AG08395 (cell line): ENCODE measurements at places on chromosomes 6 and 20.

GRCh38 chr6:166204852-166205650 lies 37.4 kb upstream of the TBXT start:
- DNase-seq, result no peak

DNA sequence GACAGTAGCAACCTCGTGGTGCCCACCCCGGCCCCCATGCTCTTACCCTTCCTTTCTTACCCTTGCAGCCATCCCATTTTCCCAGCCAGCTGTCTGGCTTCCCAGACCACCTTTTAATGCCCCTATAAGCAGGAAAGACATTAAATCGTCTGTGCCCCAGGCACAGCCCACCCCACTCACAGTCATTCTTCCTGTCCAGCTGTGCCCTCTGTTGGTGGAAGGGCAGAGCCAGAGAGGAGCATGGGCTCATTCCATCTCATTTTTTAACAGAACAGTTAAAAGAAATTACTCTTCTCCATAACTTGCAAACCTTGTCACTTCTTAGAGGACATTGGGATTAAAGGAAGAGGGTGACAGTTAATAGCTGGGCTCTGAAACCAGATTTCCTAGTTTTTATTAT lies 240.5 kb downstream of the NRN1 start:
- no peak for DNase-seq

- DNase-seq, result no peak
Measured at GRCh38 chr6:144519426-144519825, 234.3 kb downstream of the UTRN start.

- DNase-seq, result no peak
Measured at GRCh38 chr6:57123111-57123510, 33.1 kb downstream of the ZNF451 start.

DNA sequence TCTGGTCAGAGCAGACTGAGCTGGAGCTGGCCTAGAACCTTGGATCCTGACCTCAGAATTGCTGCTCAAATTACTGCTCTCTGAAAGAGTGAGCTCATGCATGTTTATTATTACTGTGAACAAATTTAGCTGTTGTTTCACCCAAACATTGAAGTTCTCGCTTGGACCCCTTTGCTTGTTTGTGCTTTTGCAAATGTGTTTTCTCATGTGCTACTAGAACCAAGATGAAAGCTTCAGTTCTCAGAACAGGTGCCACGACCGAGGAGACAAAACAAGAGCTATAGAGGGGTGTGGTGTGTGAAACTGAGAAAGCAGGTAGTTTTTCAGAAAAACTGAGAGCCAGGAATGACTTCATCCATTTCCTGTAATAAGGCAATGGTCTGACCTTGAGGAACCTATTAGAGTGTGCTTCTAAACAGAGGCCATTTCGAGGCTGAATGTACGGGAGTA lies 50.0 kb upstream of the ESR1 start:
- no peak for DNase-seq

DNA sequence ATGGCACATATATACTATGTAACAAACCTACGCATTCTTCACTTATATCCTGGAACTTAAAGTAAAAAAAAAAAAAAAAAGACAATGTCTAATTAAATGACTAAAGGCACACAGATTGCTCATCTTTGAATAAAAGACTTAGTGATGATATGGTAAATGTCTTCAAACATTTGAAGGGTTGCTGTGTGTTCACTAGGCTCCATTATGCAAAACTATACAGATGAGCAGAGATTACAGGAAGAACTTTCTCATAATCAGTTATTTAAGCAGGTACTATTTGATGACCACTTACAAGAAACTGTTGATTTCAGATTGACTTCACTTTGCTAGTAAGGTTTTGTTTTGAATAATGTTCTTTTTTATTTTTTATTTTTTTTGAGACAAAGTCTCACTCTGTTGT lies 34.4 kb downstream of the DNAH8 start:
- no peak for DNase-seq

DNA sequence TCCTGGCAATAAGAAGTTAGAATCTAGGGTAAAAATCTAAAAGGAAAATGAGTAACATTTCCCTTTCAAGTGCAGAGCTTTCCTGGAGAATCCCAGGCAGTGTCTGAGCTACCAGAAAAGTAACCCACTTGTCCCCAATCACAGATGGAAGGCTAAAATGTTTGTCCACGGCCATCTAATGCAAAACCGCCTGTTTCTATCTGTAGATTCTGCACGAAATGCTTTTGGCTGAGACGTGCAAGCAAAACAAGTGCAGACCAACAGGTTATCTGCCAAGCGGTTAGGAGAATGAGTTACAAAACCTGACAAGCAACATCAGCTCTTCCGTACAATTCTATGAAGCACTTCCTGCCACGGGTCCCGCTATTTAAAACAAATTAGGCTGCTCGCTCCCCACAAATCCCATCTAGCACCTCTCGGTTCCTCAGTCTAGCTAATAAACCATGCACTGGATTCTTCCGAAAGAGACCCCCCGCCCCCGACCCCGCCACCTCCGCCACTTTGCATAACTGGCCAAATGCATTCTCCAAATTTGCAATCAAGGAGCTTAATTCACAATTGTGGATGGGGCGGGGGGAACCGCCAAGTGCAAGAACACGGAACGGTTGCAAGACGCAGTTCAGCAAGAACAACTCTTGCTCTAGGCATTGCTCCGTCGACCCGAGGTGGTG lies 1.4 kb downstream of the ELOVL5 start:
- DNase-seq, result no peak

DNA sequence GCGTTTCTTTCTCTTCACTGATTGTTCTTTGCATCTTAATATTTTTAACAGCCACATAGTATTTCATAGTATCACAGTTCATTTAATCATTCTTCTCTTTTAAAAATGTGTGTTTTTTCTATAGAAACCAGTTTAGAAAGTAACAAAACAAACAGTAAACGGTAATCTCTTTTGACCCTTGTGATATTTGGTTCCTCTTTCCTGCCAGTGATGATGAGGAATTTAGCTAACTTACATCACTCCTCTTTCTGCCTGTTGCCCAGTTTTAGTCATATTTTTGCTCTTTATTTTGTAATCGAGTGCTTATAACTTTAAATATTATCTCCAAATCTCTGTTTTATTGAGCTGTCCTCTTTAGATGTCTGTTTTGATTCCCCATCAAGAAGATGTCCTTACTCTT lies 38.1 kb upstream of the ZBTB24 start:
- DNase-seq, result no peak

- DNase-seq, result no peak
Measured at GRCh38 chr6:32168807-32169591, 4.6 kb downstream of the EGFL8 start.

GRCh38 chr20:57410398-57410920 lies 19.3 kb downstream of the RBM38 start:
- DNase-seq, result no peak

DNA sequence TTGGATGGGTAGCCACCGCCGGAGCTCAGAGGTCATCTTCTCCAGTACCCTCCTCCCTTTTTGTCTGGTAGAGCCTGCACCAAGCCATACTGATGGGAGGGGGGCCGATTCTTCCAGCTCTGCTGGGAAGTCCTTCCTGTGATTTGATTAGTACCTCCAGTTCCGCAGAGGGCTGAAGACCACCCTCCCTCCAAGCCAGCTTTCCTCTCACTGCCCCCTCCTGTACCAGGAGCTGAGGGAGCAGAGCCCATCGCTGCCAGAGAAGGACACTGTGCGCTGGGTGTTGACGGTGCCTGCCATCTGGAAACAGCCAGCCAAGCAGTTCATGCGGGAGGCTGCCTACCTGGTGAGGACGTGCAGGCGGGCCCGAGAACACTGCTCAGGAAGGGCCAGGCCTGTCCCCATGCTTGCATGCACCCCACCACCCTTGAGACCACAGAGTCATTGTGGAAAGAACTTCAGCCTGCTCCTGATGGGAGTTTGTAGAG lies 13.2 kb downstream of the HSPA12B start:
- no peak for DNase-seq

- no peak for DNase-seq
Measured at GRCh38 chr6:48069280-48069679, 41.7 kb downstream of the PTCHD4 start.

- DNase-seq, result no peak
Measured at GRCh38 chr6:87164506-87164905, 9.1 kb downstream of the ZNF292 start.

- DNase-seq, result no peak
Measured at GRCh38 chr20:24572862-24573261, 103.4 kb downstream of the SYNDIG1 start.

DNA sequence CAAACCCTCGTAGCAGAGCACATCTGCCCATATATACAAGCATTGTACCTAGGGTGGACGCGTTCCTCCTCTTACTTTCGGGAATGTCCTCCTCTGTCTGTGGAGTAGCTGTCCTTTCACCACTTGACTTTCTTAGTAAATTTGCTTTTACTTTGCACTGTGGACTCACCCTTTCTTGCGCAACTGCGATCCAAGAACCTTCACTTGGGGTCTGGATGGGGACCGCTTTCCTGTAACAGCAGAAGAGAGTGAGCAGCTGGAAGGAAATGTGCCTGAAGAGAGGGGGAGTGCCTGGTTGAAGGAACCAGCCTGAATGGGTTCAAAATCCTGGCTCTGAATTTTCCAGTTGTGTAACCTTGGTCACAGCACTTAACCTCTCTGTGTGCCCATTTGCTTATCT lies 40.1 kb upstream of the PMEPA1 start:
- no peak for DNase-seq

- DNase-seq, result no peak
Measured at GRCh38 chr20:34970193-34970840, 14.6 kb downstream of the MYH7B start.

GRCh38 chr6:47203266-47203937 lies 106.3 kb downstream of the TNFRSF21 start:
- no peak for DNase-seq
